ENCODE measurements at places on chromosomes 6 and 20.

GRCh38 chr6:45002390-45003105 lies 325.6 kb upstream of the RUNX2 start:
- DNase-seq, result no peak

- no peak for DNase-seq
These were observed 92.5 kb upstream of the ADGRF1 start for GRCh38 chr6:47134476-47135189.

DNA sequence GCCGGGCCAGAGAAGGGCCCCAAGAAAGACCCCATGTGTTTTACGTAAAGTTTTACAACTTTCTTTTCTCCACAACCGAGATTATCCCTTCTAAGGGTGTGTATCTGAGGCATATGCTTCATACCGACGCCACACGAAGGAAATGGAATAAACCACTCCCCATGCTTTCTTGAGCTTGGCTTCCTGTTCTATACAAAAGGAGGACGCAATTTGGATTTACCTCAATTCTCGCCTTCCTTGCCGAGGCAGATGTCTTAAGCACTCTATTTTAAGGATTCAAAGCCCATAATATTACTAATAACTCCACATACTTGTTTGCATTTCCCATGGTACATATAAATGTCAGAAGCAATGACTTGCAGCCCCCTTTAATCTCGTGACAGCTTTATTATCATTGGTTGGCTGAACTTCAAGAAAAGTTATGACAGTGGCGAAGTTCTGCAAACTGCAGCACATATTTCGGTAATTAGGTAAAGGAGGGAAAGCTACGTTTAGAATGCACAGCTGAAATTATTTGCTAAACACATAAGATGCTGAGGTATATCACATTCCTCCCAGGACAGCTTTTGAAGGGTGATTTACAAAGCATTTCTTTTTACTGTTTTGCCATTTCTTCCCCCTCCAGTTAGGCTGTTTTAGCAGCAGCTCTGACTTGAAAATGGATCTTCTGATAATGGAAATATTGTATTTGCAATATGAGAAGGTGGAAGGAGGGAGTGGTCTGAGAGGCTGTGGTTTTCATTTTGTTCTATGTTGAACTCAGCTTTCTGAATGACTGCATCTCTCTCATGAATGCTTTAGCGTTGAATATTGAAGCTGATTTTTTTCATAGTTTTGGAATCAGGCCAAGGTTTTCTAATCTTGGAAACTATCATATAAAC lies 330.5 kb downstream of the EPHA7 start:
- no peak for DNase-seq

GRCh38 chr6:42777126-42777822 lies 4.6 kb upstream of the BICRAL start:
- DNase-seq, result no peak

Data from activated T-helper 9 cell treated with anti-CD3 and anti-CD28 coated beads, Interleukin-2, amount 50 U/mL, for 16 hours (primary cell).